ENCODE measurements at places on chromosomes 1 and 21. TPM values are rescaled to one million over a fixed set of nuclear protein-coding genes. Genes with fewer than 3 reads are reported as not detected.

CD1E gene
- 0.52 TPM for total RNA-seq

CD84 gene
- total RNA-seq = 3.1 TPM

CLEC20A gene
- not detected for total RNA-seq

LDLRAD1 gene
- total RNA-seq = not detected

SELP gene
- total RNA-seq = 0.52 TPM

HEATR1 gene
- 34.4 TPM for total RNA-seq

ALG14 gene
- 1.0 TPM for total RNA-seq

BARHL2 gene
- not detected for total RNA-seq

EPHB2 gene
- 13.0 TPM for total RNA-seq

PIP5K1A gene
- 51.7 TPM for total RNA-seq

TTC34 gene
- under 0.01 TPM for total RNA-seq

Data from skeletal muscle tissue (tissue), 5 donors.